ENCODE measurements at places on chromosomes 2 and 18.

DNA sequence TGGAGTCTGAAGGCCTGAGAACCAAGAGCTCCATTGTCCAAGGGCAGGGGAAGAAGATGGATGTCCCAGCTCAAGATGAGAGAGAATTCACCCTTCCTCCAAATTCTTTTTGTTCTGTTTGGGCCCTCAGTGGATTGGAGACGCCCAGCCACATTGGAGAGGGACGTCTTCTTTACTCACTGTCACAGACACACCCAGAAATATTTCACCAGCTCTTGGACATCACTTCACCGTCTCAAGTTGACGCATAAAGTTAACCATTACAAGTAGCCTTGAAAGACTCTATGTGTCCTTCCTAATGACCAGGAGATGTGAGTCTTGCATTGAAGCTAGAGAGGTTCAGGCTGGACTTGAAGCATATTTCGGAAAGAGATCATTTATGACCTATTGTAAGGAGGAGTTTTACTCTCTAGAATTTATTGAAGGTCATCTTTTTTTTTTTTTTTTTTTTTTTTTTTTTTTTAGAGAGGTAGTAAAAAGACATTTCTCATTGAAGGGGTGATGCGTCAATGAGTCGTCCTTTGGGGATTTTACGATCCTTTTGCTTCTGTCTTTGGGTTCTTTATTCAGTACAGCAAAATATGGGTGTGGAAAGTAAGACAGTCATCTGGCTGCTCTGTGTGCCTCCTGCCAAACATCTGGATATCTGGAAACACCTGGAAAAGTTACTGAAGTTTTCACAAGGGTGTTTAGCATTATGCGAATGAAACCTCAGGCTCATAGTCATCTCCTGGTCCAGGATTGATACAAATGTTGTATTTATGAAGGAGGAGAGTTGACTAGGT, 118.1 kb downstream of the PRPF40A start:
- no peak for DNase-seq

DNA sequence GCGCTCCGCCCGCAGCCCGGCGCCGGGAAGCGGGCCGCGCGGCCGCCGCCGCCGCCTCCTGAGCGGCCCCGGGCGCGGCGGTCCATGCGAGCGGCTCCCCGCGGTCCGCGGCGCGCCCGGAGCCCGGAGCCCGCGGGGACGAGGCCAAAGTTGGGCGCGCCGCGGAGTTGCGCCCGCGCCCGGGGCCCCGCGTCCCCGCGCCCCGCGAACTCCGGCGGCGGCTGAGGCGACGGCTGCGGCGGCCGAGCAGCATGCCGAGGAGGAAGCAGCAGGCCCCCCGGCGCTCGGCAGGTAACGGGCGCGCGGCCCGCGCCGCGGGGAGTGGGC, 992 bp downstream of the TSHZ1 start:
- no peak for DNase-seq

GRCh38 chr2:65165558-65165957, 35.7 kb upstream of the RAB1A start:
- DNase-seq, result no peak

GRCh38 chr2:161425728-161426454, 9.8 kb downstream of the TBR1 start:
- DNase-seq, result no peak

GRCh38 chr2:218959761-218960308, 369 bp downstream of the CDK5R2 start:
- no peak for DNase-seq

GRCh38 chr2:11123856-11124759, 31.2 kb upstream of the SLC66A3 start:
- DNase-seq, result peak; percentile 19

GRCh38 chr2:233354500-233354924, 218 bp downstream of the DGKD start:
- DNase-seq, result no peak

DNA sequence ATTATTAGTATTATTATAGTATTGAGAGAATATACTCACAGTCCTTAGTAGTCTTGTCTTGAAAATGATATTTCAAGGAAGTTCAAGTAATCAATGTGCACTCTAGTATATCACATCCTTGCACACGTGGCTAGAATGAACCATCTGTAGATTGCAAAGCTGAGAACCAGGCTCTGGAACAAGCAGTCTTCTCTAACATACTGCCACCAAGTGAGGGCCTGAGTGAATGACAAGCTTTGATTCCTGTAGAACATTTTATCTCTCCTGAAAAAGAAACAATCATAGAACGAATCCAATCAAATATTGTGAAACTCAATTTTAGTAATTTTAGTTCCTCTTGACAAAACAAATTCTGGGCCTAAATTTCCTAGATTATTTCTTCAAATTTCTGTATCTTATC, 55.3 kb upstream of the SULT1C3 start:
- no peak for DNase-seq

- DNase-seq, result no peak
These were observed 1.2 kb downstream of the PLEKHM3 start for GRCh38 chr2:208024091-208024490.

DNA sequence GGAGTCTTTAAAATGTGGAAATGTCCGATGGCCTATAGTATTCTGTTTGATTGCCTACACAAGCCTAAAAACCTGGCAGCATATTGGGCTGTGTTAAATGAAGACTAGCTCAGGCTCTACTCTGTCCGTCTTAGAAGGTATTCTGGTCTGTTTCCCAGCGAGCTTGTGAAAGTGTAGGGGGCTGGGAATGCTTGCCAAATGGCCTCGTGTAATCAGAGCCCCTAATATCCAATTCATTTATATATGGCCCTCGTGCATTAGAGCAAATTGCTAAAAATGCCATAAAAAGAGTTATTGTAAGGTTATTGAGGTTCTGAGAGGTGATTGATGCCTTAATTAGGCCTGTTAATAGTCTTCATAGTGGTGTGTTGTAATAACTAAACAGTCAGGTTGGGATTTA, 1500.4 kb downstream of the DPP10 start:
- DNase-seq, result no peak

DNA sequence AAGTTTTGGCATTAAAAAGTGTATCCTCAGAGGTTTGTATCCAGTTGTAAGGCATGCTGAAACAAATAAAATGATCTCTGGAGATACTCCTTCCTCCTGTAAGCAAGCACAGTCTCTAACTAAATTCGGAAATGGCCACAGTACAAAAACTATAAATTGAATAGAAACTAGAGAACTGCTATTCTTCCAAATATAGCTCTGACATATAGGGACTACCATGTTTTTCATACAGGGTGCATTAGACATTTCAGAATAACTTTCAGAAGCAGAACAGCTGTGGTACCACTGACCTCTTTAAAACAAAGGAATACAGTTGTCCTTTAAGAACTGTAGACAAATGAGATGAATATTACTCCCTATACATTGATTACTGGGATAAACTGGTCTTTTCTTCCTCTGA, 568.5 kb downstream of the ARHGAP15 start:
- DNase-seq, result no peak

DNA sequence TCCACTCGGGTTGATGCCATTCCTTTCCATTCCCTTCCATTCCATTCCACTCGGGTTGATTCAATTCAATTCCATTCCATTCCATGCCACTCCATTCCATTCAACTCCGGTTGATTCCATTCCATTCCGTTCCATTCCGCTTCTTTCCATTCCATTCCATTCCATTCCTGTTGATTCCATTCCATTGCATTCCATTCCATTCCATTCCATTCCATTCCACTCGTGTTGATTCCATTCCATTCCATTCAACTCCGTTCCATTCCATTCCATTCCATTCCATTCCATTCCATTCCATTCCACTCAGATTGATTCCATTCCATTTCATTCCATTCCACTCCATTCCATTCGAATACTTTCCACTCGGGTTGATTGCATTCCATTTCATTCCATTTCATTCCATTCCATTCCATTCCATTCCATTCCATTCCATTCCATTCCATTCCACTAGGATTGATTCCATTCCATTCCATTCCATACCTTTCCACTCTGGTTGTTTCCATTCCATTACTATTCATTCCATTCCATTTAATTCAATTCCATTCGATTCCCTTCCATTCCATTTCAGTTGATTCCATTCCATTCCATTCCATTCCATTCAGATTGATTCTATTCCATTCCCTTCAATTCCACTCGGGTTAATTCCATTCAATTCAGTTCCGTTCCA, 1141.8 kb downstream of the RPIA start:
- no peak for DNase-seq

DNA sequence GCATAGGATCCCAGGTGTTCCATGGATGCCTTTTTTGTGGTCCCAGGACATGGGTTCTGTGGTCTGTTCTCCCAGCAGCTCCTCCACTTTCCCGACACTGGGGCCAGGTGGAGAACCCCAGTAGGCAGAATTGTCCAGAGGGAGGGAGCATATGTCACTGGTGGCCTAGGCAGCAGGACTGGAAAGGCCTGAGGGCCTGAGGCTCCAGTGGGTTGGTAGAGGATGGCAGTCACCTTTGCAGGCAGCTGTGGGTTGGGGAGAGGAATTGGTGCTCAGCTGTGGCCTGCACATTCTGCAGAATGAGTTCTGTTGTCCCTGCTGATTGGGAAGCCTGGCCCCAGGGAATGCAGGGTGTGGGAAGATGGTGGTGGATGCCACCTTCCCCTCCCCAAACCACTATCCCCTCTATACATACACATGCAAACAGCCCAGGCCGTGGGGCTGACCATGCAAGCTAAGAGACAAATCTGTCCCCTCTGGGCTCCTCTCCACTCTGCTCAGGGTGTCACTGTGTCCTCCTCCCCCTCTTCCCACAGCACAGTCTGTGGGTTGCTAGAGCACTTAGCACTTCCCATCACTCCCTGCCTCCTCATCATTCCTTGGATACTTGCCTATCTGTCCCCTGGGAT, 11.4 kb downstream of the CTIF start:
- DNase-seq, result no peak

DNA sequence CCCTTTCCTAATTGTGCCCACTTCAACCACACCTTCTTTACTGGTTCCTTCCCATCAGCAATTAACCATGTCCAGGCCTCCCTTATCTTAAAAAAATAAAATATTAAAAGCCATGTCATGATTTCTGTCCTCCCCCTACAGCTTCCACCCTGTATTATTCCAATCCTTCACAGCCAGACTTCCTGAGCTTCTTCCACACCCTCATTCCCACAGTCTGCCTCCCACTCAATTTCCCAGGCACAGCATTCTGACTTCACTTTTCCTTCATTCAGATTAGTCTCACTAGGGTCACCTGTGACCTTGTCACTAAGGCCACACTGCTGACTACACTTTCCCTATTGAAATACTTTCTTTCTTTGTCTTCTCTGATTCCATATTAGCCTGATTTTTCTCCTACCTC, 159.4 kb downstream of the DIS3L2 start:
- no peak for DNase-seq

DNA sequence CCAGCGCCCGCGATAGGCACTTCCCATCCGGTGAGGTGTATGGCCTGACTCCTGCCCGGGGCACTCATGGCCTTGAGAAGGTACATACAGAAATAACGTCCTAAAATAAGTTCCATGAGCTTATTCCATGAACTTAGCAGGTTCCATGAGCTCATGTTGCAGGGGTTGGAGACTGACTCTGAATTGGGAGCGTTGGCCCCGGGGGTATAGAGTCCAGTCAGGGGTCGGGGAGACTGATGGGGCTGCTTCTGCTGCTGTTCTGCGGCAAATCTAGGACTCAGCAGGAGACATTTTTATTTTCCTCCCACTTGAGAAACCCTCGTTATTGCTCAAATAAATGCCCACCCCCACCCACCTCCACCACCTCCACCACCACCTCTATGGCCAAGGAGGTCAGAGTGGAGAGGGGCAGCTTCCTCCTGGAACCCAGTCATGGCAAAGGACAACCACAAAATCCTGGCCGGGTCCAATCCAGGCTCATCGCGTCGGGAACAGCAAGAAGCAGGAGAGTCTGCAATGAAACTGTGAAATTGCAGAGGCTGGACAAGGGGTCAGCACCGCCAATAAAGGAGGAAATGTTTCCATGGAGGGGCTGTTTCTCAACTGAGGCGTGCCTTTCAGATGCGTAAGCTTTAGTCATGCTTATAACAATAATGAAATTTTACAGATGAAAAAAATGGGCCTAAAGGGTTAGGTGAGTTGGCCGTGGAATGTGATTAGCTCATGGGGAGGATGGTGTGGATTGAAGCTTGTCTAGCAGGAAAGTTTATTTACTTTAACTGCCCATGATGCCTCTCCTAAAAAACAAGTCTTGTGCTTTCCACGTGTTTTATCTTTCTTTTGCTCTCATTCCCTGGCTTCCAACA, 136.6 kb upstream of the ALKAL2 start:
- no peak for DNase-seq

GRCh38 chr18:24601585-24601984, 141.1 kb downstream of the HRH4 start:
- no peak for DNase-seq

DNA sequence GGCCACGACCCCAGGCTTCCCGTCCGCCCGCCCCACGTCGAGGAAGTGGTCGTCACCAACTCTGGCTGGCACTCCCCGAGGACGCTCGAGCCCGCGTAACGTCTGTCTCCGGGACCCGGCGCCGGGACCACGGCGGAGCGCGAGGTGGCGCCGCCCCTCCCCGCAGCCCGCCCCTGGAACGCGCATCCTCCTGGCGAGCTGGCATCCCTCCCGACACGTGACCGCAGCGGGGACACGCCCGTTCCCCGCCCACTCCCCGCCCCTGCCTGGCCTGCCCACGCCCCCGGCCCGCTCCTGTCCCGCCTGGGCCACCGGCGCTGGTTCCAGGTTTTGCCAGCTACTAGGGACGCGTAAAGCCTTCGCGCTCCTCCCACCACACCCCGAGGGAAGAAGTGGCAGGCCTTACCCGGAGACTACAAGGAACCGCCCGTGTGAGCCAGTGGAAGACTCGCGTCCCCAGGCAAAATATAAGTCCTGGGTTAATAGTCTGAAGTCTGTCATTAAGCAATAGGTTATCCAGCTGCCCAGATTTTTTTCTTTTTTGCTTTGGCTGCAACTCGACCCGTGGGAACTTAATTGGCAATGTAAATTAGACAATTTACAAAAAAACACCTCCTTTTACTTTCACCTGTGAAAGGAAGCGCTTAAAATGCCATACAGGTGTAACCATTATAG, at the start of gene OSBPL1A:
Gene OSBPL1A (minus strand): TSS at position 131 of the 675 bp plus-strand sequence. CDS start 20,291 bp downstream, outside the sequence.
- DNase-seq, result no peak

- DNase-seq, result peak; percentile 20
These were observed 269.7 kb upstream of the SLC8A1 start for GRCh38 chr2:40721595-40721994.

DNA sequence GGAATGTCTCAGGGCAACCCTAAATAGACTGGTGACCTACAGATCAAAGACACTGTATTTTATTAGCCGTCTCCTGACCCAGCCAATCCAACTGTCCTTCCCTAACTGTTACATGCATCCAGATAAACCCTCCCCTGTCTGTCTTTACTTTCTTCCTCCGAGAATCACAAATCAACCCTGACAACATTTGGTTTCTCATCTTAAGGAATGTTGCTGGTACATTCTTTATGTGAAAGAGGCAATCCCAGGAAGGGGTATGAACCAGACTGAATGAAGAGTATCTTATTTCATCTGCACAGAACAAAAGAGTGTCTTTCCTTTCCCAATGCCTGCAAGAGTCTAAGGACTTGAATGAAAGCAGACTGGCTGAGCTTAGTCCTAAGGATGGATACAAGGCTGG, 113.9 kb upstream of the LTBP1 start:
- no peak for DNase-seq

GRCh38 chr18:35179906-35180305, 60.9 kb upstream of the ZNF397 start:
- no peak for DNase-seq
